ENCODE measurements at places on chromosomes 3 and 15.

GRCh38 chr15:41001524-41002214, 48.4 kb downstream of the CHAC1 start:
- no peak for DNase-seq

- DNase-seq: no peak
Measured at GRCh38 chr3:167864552-167864874, 129.0 kb downstream of the SERPINI1 start.

DNA sequence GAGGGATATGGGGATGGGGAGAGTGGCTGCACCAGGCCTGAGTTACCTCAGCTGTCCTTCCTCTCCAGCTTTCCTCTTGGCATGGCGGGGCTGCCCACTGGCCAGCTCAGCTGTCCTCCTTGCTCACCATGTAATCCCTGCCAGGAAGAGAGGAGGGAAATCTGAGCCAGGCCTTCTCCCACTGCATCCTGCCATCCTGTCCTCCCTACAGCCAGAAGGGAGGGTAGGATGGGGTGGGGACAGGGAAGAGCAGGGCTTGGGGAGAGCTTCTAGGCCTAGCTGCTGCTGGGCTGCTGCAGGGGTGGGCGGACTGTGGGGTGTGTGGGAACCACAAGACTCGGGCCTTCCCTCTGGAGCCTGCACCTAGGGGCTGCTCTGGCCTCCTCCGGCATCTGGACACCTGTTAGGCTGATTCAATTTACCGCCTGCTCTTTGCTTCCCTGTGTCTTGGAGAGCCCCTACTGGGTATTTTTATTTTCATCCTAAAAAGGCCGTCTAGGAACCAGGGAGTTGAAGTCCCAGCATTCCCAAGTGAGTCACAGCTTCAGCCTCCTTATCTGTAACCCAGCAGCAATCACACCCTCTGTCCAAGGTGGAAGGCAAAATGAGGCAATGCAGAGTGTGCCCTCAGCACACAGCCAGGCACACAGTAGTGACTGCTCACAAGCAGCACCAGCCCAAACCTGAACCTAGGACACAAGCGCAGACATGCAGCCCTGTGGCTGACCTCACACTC, 13.1 kb upstream of the KY start:
- no peak for DNase-seq

DNA sequence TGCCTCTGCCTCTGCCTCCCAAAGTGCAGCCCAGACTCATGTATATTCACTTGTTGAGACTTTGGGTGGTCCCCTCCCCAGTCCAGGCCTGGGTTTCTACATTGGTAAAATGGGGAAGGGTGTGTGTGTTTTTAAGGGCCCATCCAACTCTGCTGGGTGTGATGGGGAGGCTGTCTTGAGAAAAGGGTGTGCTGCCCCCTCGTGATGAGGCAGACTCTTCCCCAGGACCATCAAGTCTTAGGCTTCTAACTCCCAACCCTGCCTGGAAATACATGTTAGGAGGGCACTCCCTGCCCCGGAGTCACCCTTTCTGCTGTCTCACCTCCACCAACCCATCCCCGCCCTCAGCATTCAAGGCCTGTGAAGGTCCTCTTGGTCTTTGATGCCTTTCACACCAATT, 4.4 kb upstream of the PTPN23 start:
- DNase-seq: no peak

- no peak for DNase-seq
Measured at GRCh38 chr3:42188376-42188775, 77.6 kb downstream of the CCK start.

GRCh38 chr15:92690395-92690794, 34.8 kb upstream of the FAM174B start:
- no peak for DNase-seq

GRCh38 chr3:133895208-133896001, at the start of gene RAB6B:
Gene RAB6B (minus strand): TSS chr3:133895882. CDS start chr3:133895466, 416 bp downstream.
- DNase-seq: no peak

- DNase-seq: no peak
Measured at GRCh38 chr15:56678571-56678970, 54.7 kb downstream of the ZNF280D start.

GRCh38 chr15:59159210-59159609, 47.4 kb upstream of the LDHAL6B start:
- DNase-seq: no peak

GRCh38 chr3:197305854-197306253, 7.4 kb upstream of the DLG1 start:
- no peak for DNase-seq

GRCh38 chr3:184805351-184806038, 6.5 kb upstream of the VPS8 start:
- DNase-seq: no peak

DNA sequence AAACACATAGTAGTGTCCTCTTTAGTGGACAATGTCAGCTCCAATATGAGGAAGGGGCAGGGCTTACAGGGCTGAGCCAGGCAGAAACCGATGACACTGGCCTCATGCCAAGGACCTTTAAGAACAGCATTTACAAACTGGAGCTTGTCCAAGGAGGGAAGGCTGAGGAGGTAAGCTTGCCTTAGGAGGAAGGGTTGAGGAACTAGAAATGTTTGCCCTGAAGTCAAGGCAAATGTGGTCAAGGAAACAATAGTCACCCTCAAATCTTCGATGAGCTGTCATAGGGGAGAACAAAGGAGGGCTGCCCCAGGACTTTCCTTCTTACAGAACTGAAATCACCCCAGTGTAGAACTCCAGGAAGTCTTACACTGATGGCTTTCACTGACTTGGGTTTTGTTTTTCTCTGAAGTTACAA, 136.4 kb downstream of the LIPC start:
- no peak for DNase-seq

GRCh38 chr3:11991751-11992150, 12.4 kb upstream of the SYN2 start:
- no peak for DNase-seq

- no peak for DNase-seq
Measured at GRCh38 chr3:177197727-177198460, 612 bp upstream of the TBL1XR1 start.

GRCh38 chr3:153615863-153616262, 453.8 kb downstream of the RAP2B start:
- no peak for DNase-seq

GRCh38 chr3:10332481-10333348, 11.8 kb upstream of the SEC13 start:
- no peak for DNase-seq

DNA sequence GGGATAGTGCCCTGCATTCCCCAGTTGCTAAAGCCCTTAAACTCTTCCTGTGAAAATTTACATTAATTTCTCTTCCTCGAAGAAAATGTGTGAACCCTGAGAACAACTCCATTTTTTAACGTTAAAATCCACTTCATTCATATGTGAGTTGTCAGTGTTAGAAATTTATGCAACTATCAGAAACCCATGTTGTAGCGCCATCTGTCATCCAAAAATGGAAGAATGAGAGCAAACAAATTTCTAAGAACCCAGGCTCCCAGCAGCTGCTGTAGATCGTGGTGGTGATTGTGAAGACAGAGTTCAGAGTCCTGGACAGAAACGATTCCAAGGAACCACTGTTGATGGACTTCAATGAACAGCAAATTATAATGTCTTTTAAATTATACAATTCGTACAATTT, 179.7 kb upstream of the NDN start:
- no peak for DNase-seq

DNA sequence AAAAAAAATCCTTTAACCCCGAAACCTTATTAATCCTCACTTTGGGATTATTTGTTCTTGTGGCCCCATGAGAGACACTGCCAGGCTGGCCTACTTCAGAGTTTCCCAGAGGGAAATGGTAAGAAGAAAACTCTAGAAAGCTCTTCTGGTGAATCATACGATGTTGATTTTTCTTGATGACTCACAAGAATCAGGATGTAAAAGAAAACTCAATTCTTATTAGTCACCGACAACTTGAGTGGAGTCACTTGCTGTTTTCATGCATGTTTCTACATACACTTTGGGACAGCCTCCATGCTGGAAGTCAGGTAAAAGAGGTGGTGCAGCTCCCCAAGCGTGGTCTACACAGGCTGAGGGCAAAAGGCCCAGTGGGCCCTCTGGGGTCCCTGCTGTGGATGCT, 42.8 kb downstream of the MYO5C start:
- no peak for DNase-seq

- DNase-seq: no peak
Measured at GRCh38 chr3:73609655-73610054, 15.1 kb downstream of the PDZRN3 start.

DNA sequence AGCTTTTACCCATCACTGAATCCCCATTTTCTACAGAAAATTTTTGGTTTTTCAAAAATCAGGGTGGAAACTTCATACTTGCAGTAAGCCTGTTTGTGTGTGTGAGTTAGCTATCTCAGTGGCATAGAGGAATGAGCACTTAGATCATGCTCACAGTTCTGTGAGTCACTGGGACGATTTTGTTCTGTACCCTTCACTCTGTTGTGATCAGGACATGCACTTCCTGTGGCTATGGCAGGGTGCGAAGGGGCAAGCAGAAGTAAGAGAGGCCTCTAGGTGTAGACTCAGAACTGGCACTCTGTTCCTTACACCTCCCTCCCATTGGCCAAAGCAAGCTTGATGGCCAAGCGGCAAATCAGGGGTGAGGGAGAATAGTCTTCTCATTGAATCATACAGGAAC, 11.6 kb downstream of the NIPA2 start:
- DNase-seq: no peak

DNA sequence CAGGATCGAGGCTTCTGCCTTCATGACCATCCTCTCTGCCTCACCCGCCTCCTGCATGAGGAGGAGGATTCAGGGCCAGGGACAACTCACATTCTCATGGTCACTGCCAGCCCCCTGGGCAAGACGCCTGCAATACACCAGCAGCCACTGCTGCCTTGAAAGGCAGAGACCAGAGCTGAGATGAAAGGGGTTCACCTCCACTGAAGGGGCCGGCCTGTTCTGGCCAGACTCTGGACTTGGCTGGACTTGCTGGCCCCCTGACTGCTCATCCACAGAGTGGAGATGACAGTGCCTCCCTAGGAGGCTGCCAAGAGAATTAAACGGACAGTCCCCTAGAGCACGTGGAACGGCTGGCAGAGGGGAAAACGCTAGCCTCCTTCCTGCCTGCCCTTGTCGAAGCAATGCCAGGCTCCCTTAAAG, 35.2 kb downstream of the MGLL start:
- no peak for DNase-seq

GRCh38 chr3:98954242-98954641, 52.7 kb upstream of the DCBLD2 start:
- no peak for DNase-seq

GRCh38 chr3:24504772-24505171, 10.1 kb upstream of the THRB start:
- DNase-seq: no peak

DNA sequence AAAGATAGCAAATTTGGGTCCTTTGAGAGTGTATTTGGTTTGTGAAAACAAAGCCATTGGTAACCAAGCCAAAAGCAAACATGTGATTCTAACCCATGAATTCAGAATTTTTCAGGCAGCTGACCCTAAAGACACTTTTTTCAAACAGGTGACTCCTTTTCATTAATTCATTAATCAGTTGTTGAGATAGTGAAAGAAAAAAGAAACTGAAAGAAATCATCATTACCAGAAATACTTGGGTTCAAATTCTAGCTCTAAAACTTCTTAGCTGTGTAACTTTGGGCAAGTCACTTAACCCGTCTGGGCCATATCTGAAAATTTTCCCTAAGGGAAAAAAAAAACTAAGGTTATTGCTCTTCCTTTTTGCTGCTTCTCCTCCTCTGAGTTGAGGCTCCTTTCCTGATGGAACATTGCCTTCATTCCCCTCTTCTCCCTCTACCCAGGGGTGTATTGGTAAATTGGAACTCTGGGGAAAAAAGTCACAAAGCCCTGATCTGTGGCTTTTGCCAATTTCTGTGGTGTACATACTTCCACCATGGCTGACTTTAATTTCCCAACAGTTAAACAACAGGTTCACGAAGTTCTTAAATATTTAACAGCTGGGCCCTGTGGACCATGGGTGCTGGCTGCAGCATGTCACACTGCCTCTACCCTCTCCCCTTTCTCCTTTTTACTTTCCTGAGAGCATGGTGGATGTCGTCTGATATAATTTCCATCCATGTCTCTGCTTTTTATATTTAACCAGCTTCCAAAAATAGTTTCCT, 120.3 kb downstream of the ASB7 start:
- no peak for DNase-seq

GRCh38 chr15:100766243-100767000, 113.2 kb upstream of the ALDH1A3 start:
- DNase-seq: no peak

DNA sequence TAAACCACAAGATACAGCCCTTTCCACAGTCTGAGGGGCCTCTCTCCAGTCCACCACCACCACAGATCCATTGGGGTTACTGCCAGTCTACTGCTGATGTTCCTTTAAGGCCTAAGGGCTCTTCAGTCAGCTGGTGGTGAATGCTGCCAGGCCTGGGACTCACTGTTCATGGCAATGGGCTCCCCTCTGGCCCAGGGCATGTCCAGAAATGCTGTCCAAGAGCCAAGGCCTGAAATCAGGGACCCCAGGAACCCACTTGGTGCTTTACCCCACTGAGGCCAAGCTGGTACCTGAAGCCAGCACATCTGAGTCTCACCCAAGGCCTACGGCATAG, 128.6 kb upstream of the CBLB start:
- DNase-seq: no peak

DNA sequence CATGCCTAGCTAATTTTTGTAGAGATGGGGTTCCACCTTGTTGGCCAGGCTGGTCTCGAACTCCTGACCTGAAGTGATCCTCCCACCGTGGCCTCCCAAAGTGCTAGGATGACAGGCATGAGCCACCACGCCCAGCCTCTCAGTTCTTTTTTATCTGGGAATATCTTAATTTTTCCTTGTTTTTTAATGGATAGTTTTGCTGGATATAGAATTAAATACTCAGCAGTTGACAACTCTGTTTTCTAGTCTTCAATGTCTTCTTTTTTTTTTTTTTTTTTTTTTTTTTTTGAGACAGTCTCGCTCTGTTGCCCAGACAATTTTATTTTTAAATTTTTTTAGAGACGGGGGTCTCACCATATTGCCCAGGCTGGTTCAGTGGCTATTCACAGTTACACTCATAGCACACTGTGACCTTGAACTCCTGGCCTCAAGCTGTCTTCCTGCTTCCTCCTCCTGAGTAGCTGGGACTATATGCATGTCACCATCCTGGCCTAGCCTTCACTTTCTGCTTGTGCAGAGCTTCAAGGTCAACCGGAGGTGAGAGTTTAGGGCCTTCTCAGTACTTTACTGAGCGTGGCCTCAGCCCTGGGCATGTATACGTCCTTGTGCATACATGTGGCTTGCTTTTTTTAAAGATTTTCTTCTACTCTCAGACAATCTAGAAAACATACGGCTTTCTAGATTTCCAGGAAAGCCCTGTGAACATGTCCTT, 120.5 kb downstream of the ZNF609 start:
- no peak for DNase-seq

All from stimulated activated CD8-positive, alpha-beta memory T cell treated with anti-CD3 and anti-CD28 coated beads, Interleukin-7, amount 100 ng/mL, for 1 hour (primary cell).